ENCODE measurements at places on chromosomes 6 and 20.

DNA sequence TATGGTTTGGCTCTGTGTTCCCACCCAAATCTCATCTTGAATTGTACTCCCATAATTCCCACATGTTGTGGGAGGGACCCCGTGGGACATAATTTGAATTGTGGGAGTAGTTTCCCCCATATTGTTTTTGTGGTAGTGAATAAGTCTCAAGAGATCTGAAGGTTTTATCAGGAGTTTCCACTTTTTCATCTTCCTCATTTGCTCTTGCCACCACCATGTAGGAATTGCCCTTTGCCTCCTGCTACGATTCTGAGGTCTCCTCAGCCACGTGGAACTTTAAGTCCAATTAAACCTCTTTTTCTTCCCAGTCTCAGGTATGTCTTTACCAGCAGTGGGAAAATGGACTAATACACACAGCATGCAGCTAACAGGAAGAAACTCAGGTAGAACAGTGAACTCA is 108.8 kb upstream of the BCLAF1 start:
- DNase-seq, result no peak

DNA sequence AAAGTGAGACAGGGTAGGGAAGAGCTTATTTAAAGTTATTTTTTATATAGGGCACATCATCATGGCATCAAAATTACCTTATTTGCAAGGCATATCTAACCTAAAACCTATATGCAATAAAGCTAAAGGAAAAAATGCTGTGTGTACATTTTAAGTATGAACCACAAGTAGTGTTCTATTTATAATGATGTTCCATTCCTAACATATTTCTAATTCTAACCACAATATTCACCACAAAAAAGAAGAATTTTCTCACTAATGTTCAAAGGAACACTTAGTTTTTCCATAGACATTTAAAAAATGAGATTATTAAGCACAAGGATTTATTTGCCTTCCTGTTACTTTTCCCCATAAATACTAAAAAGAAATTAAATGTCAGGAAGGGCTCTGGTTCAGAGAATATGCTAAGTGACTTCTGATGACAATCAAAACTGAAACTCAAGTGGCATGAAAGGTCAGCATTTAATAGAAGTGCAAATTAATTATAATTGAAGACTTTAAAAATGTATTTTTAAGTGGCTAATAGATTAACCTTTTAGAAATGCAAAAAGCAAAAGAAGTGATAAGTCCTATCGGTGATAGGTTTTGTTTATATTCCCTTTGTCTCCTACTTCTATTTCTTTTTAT is 25.1 kb downstream of the GPR63 start:
- DNase-seq, result no peak

- no peak for DNase-seq
Observed at GRCh38 chr6:150898399-150899170, 33.1 kb downstream of the MTHFD1L start.

- peak; percentile 16 for DNase-seq
Observed at GRCh38 chr6:27019651-27020552, 227.6 kb upstream of the PRSS16 start.

DNA sequence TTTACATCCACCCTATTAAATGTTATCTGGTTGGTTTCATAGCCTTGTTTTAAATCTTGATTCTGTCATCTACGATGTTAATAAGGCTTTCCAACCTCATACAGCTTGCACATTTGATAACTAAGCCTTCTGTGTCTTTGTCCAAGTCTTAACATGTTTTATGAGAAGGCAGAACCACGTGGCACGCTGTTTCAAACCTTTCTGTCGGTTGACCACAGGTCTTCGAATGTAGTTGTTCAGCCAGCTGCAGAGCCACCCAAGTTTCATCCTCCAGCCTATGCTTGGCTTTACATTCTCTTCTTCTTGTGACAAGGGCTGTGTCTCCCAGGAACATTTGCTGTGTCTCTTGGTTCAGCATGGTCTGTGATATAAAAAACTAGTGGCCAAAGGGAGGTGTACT is 15.7 kb upstream of the SGK2 start:
- DNase-seq, result no peak

DNA sequence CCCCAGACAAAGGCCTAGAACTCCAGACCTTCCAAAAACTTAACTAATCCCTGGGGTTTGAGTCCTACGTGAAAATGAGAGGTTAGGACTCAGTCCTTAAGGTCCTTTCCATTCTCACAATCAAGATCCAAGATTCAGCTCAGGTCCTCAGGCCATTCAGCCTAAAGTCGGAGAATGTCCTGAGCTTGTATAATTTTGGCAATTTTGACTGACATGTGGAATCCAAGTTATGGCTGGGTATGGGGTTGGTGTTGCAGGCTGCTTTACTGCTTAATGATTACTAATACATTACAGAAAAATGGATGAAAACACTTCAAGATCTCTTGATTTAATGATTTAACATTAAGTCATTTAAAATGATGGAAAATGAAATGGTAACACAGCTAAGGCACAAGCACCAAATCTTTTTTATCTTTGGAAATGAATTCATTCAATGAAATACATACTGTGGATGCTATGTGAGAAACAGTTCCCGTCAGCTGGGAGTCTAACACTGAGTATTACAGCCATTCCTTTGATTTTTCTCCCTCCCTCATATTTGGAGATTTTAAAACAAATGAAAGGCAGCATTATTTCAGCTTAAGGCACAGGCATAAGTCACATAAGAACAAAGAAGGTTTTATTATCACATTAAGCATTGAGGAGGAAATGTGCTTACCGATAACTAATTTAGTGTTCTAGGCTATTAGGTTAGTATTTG is 1.3 kb downstream of the ARHGAP18 start:
- no peak for DNase-seq

GRCh38 chr6:117559299-117559698 is 43.0 kb downstream of the GOPC start:
- no peak for DNase-seq

Measured in GM19239 (cell line).